ENCODE measurements at places on chromosomes 16 and 17. TPM values are rescaled to one million over a fixed set of nuclear protein-coding genes. Genes with fewer than 3 reads are reported as not detected.

DNA sequence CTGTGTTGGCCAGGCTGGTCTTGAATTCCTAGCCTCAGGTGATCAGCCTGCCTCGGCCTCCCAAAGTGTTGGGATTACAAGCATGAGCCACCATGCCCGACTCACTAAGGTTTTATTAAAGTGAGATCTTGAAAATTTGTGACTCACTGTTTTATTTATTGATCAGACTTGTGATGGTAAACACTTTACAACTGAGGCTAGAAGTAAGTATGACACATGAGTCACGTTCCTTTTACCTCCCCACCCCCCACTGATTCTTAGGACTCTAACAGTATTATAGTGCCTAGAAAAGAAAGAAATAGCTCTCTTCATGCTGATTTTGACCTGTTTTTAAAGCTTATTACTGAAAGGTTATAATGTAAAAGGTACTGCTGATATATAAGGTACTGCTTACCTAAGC lies 160.6 kb downstream of the TANC2 start:
- H3K27me3 ChIP-seq, result no peaks in the 10 kb centered on the region
- H3K4me1 ChIP-seq, result no peaks in the 10 kb centered on the region
- H3K4me3 ChIP-seq, result no peak overlapping the region
- H3K36me3 ChIP-seq, result no peaks in the 10 kb centered on the region

GRCh38 chr17:9705745-9706144 lies 60.4 kb downstream of the USP43 start:
- H3K27me3 ChIP-seq, result no peaks in the 10 kb centered on the region
- H3K4me1 ChIP-seq, result no peaks in the 10 kb centered on the region
- DNase-seq, result no peak
- H3K4me3 ChIP-seq, result no peak overlapping the region

- no peak for DNase-seq
- no peaks in the 10 kb centered on the region for H3K4me1 ChIP-seq
- H3K27ac ChIP-seq, result no peak overlapping the region
- no peaks in the 10 kb centered on the region for H3K36me3 ChIP-seq
Observed at GRCh38 chr17:12536472-12536871, 129.2 kb upstream of the MYOCD start.

TMC5 gene
- 0.26 TPM for polyA plus RNA-seq

DNA sequence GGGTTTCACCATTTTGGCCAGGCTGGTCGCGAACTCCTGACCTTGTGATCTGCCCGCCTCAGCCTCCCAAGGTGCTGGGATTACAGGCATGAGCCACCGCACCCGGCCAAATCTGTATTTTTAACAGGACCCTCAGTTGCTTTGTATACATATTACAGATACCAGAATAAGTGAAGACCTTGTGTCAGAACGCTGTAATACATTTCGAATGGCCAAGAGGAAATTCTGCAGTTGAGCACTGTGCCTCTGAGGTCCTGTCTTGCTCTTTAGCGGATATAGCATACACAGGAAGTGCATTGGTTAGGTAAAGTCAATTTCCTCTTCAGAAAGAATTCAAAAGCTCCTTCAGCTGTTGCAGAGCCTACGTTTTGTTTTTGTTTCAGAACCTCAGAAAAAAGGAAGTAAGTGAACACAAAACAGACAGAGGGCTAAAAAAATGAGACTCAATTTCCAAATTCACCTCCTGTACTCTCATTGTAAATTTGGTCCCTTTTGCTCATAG lies 15.7 kb downstream of the CRLF3 start:
- peaks cover 4% of the 10 kb centered on the region for H3K4me1 ChIP-seq
- H3K36me3 ChIP-seq, result no peaks in the 10 kb centered on the region
- no peak for DNase-seq
- H3K27ac ChIP-seq, result no peak overlapping the region
- no peaks in the 10 kb centered on the region for H3K27me3 ChIP-seq
